CD4-positive, alpha-beta T cell treated with Interleukin-21 for 1 hour (primary cell): ENCODE measurements at places on chromosomes 13 and 19.

DNA sequence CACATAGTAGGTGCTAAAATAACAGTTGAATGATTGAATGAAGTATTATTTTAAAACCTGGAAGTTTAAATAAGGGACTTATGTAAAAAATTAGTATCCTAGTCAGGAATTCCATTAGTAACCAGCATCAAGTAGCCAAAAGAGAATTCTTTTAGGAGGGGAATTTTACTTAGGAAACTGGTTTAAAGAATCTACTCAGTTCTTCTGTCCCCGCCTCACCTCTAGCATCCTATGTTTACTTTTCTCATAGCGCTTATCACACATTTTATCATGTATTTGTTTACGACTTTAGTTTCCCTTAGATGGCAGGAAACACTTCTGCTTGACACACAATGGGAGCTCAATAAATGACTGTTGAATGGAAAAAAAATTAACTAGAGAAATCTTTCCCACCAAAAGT is 229.0 kb downstream of the KLF5 start:
- DNase-seq = no peak

DNA sequence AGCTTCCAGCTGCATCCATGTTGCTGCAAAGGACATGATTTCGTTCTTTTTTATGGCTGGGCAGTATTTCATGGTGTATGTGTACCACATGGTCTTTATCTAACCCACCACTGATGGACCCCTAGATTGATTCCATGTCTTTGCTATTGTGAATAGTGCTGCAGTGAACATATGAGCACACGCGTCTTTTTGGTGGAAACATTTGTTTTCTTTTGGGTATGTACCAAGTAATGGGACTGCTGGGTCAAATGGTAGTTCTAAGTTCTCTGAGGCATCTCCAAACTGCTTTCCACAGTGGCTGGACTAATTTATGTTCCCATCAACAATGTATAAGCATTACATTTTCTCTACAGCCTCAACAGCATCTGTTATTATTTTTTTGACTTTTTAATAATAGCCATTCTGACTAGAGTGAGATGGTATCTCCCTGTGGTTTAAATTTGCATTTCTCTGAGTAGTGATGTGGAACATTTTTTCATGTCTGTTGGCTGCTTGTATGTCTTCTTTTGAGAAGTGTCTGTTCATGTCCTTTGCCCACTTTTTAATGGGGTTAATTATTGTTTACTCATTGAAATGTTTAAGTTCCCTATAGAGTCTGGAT is 6.8 kb upstream of the UBE2L5 start:
- no peak for DNase-seq

GRCh38 chr13:26786651-26787295 is 26.2 kb upstream of the GPR12 start:
- no peak for DNase-seq

DNA sequence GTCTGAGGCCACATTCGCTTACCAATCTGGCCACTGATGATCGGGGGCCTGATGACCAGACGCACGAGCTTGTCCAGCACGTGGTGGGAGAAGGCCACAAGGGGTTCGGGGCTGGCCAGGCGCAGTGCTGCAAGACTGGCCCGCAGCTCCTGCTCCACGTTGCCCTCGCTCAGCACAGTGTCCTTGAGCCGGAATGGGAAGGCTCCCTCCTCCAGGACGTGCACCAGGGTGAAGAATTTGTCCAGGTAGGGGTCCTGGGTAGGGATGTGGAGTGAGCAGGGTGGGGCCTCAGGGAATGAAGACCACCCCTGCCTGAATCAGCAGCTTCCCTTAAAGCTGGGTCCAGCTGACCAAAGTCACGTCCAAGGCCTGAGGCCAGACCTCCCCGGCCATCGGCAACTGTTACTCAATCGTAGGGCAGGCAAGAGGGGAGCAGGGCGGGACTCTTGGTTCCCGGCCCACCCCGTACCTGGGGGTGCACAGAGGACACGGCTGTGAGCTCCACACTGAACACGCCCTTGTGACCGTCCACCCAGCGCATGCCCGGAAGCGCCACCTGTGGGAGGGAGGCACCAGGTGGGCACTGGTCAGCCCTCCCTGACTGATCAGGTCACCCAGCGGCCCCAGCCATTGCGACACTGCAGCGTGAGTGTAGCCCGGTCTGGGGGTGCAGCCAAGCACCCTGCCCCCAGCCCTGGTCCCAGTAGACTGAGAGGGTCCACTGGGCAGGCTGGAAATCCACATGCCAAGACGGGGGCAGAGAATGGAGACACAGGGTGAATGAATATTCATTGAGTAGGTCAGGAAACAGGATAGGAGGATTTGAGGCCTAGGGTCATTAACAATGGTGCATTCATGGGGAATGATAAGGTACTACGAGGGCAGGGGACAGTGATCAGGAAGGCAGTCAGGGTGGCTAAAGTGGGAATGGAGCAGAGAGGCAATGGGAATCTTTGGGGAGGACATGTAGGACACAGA is 2.8 kb upstream of the ANGPTL8 start:
- no peak for DNase-seq

GRCh38 chr19:51697169-51697776 is 4.1 kb downstream of the SPACA6 start:
- DNase-seq = no peak

GRCh38 chr19:49666120-49666444 is 349 bp downstream of the BCL2L12 start:
- DNase-seq = no peak

DNA sequence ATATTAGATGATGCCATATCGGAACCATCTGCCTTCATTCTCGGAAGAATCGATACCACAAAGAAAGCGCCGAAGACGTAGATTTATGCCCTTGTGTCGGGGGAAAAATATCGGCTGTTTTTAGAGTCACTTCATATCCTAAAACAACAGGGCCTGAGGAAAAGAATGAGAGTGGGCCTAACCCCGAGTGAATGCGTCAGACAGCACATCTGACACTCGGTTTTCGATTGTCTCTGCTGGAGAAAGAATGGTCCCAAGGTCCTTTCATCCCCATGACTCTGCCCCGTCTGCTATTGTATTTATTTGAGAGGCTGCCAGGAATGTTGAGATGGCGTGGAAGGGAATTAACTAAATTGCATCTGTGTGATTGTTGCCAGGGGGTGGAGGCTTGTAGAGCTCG is 46.1 kb downstream of the CHST8 start:
- no peak for DNase-seq

DNA sequence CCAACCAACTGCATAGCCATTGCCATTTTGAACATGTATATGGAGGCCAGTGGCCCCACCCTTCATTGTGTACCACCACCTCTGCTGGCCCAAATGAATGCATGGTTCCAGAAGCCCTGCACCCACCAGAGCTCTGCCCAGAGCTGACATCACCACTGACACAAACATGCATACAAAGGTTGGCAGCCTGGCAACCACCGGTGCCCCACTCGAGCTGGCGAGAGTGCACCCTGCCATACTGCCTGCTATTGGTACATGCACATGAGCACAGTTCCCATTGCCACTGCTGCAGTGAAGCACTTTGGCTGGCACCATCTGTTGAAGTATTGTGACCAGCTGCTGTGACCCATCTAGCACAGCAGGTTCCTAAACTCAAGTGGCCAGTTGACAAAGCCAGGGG is 1564.9 kb downstream of the OLFM4 start:
- no peak for DNase-seq

GRCh38 chr19:6271251-6271650 is 8.5 kb downstream of the MLLT1 start:
- DNase-seq = no peak

DNA sequence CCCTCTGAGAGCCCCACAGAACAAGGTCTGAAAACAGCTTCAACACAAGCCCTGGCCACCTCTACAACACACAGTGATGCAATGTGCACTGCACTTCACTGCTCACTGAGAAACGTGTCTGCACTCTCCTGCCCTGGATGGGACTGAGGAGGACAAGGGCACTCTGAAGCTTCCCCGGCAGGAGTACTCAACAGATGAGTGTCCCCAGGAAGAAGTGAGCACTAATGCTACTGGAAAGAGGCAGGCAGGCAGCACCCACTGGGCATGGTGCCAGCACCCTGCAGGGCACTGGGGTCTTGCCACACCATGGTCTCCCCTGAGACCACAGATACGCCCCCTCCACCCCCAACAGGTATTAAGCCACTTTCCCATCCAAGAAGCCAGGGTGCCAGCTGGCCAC is 17.7 kb upstream of the SLC35E1 start:
- DNase-seq = no peak

GRCh38 chr19:8161135-8161646 is 11.8 kb upstream of the FBN3 start:
- no peak for DNase-seq

DNA sequence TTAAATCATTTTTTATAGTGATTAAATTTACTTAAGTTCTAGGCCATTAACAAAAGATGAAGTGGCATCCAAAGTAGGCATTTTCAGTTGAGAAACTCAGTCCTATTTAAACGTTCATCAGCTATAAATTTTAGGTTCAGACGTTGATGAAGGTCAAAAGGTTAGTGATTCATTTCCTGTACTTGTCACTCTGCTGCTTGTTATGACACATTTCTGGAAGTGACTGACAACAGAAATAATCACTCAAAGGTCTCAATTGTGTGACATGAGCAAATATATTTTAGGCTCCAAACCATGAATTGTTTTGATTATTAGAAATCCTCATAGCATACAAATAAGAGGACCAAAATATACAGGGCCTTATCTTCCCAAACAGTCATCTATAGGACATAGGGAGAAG is 10.3 kb upstream of the EDNRB start:
- DNase-seq = no peak

DNA sequence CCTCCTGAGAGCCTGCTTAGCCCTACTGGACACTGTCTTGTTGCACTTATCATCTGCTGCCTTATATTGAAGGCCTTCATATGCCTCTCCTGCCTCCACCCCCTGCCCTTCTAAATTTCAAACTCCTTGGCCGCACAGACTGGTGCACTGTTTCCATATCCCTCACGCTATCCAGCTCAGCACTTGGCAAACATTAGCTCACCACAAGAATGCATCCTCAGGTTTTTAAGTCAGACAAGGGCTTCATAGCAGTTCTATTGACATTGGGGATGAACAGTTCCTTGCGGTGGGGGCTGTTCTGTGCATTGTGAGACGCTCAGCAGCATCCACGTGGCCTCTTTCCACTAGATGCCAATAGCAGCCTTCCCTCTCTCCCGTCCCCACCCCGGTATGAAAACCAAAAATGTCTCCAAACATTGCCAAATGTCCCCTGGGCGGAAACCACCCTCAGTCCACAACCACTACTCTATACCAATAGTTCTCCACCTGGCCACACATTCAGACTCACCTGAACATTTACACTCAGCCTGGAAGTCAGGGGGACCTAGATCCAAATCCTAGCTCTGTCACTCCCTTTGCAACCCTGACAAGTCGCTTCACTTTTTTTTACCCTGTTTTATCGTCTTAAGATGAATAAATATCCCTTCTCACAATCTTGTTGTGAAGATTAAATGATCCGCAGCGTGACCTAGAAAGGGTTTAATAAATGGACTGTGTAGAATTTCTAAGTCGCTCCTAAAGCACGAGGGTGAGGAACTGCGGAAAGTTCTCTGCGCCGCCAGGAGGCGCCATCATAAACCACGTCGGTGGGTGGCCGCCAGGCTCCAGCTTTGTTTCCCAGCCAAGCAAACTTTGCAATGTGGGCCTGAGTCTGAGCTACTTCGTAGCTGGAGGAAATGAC is 3.6 kb upstream of the CEACAM3 start:
- peak; percentile 41 for DNase-seq

- DNase-seq = no peak
These were observed 27.0 kb upstream of the MIER2 start for GRCh38 chr19:371501-372168.

GRCh38 chr19:3316132-3316648 is 50.2 kb upstream of the NFIC start:
- DNase-seq = no peak

DNA sequence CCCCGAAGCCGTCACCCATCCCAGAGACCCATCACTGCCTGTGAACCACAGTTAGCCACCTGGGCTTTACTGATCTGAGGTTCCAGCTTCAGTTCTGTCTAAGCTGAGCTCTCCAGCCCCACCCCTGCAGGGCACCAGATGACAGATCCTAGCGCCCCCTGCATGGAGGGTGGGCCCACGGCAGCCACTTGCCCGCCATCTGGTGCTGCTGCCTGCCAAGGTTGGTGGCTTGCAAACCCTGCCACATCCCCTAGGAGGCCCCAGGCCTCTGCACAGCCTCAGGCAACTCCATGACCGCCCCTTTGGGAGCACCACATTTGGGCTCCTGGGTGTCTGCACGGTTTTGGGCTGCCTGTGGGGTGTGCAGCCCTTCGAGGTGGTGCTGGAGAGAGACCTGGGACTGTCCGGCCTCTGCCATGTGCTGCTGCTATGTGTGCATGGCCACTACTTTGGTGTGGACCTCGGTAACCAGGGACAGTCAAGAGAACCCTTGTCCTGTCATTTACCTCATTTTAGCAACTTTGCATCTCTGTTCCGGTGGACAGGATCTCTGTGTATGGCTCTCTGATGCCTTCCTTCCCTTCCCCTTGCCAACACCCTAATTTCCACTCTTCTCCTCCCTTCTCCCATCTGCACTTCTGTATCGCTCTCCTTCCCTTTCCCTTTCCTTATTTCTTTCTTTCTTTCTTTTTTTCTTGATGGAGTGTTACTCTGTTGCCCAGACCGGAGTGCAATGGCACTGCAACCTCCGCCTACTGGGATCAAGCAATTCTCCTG is 17.4 kb upstream of the SDHAF1 start:
- DNase-seq = peak; percentile 27

DNA sequence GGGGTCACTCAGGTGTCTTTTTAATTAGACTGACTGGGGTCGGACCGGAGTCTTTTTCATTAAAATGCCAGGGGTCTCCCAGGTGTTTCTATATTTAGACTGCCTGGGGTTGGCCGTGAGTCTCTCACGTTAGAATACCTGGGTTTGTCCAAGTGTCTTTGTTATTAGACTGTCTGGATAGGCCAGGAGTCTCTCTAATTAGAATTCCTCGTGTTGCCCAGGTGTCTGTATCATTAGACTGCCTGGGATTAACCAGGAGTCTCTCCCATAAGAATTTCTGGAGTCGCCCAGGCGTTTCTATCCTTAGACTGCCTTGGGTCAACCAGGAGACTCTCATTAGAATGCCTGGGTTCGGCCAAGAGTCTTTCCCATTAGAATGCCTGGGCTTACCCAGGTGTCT is 1445.7 kb downstream of the UQCRFS1 start:
- DNase-seq = no peak

DNA sequence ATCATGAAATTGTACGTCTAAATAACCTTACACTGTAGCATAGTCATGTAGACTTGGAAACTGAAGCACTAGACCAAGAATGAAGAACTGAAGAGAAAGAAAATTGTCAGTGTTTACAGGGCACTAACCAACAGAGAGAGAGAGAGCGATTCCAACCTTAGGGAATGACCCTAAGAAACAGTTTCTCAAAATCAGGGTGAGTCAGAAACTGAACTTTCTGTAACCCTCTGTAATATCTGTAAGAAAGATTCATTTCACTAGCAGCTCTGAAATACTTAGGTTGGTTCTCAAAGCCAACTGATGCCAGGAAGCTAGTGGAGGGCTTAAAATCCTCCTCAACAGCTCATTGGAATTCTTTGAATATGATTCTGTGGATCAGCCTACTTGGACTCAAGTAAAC is 936.9 kb downstream of the EFNB2 start:
- no peak for DNase-seq

DNA sequence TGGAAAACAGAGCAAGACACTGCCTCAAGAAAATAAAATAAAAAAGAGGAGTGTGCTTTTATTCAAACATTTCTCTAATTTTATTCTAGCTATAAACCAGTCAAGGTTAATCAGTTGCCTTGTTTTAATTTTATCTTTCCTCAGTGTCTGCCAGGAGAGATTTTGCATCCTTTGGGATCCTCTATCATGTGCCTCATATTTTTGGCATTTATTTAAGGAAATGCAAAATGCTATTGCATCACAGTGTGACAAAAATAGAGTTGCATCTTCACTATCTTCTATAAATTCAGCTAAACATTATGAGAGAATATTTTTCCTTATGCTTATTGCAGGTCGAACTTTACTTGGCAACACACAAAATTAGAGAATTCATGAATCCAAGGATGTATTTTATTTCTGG is 639.0 kb upstream of the KLF12 start:
- DNase-seq = no peak
